ENCODE measurements at places on chromosomes 4 and X.

DNA sequence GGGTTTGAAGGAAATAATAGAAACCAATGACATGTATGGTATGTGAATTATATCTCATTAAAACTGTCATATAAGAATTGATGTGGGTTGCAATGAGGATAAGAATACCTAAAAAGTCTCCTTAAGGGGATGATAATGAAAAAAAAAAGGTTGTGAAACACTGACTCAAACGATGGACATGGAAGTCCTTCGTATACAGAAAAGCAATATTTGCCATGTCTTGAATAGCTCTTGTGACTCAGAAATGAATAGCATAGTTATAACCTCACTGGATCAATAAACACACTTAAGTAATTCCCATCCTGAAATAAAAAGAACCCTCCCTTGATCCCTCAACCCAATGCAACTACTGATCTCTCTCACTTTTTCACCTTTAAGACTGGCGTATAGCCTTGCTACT lies 89.7 kb downstream of the OPHN1 start:
- no peak for DNase-seq

GRCh38 chrX:113300580-113300979 lies 459.9 kb upstream of the AMOT start:
- DNase-seq, result no peak

DNA sequence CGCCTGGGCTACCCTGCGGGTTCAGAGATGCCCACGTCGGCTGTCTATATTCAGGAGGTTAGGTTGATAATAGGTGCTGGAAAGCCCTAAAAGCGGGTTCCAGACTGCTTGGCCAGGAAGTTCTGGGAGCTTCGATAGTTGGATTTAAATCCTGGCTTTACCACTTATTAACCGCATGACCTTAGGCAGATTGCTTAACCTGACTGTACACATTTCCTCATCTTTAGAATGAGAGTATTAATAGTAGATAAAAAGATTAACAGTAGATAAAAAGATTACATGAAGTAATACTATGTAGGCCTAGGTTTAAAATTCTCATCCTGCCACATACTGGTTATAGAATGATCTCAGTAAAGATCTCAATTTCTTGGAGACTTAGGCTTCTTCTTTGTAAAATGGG lies 75.0 kb upstream of the ESX1 start:
- no peak for DNase-seq

DNA sequence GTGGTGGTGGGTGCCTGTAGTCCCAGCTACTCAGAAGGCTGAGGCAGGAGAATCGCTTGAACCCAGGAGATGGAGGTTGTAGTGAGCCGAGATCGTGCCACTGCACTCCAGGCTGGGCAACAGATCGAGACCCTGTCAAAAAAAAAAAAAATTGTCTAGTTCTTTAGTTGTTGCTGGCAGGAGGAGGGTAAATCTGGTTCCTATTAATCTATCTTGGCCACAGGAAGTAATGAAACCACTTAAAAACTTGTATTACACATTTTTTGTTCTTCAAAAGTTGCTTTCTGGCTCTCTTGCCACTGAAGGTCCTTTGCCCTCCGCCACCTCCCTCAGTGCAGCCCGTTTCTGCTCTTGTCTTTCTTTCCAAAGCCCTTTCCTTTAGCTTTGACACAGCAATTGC lies 102.9 kb upstream of the ARSJ start:
- no peak for DNase-seq

- DNase-seq, result no peak
Measured at GRCh38 chr4:118969359-118969758, 80.7 kb downstream of the SYNPO2 start.
